ENCODE measurements at places on chromosomes 12 and 14. TPM values are rescaled to one million over a fixed set of nuclear protein-coding genes. Genes with fewer than 3 reads are reported as not detected.

DNA sequence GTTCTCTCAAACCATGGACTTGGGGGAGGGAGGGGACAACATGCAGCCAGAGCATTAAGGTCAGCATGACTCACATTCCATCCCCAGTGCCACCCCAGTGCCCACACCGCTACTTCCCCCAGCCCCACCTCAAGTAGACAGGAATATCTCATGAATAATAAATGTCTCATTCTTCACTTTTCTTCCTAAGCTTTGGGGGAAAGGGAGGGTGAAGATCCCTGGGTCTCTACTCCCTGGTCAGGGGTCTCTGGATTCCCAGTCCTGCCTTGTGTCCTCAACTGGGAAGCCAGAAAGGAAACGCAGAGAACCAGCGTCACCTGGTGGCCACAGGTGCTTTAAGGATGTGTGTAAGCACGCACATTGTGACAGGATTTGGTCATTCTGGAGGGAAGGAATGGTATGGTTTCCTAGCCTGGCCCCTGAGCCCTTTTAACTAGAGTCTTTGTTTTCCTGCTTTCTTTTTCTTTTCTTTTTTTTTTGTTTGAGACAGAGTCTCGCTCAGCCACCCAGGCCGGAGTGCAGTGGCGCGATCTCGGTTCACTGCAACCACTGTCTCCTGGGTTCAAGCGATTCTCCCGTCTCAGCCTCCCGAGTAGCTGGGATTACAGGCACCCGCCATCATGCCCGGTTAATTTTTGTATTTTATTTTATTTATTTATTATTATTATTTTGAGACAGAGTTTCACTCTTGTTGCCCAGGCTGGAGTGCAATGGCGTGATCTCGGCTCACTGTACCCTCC, 3.4 kb downstream of the GPR84 start:
- DNase-seq, result peak; percentile 79

GRCh38 chr12:89451841-89452251, 72.8 kb downstream of the GALNT4 start:
- DNase-seq, result no peak

- DNase-seq, result peak; percentile 23
Measured at GRCh38 chr12:5511644-5512600, 80.0 kb downstream of the NTF3 start.

- no peak for DNase-seq
Measured at GRCh38 chr12:115946867-115947695, 330.4 kb downstream of the MED13L start.

GRCh38 chr14:75875958-75876357, 105.8 kb downstream of the TGFB3 start:
- no peak for DNase-seq

The KRT77 gene
- total RNA-seq, result not detected

The PPM1H gene
- total RNA-seq, result 25.4 TPM

DNA sequence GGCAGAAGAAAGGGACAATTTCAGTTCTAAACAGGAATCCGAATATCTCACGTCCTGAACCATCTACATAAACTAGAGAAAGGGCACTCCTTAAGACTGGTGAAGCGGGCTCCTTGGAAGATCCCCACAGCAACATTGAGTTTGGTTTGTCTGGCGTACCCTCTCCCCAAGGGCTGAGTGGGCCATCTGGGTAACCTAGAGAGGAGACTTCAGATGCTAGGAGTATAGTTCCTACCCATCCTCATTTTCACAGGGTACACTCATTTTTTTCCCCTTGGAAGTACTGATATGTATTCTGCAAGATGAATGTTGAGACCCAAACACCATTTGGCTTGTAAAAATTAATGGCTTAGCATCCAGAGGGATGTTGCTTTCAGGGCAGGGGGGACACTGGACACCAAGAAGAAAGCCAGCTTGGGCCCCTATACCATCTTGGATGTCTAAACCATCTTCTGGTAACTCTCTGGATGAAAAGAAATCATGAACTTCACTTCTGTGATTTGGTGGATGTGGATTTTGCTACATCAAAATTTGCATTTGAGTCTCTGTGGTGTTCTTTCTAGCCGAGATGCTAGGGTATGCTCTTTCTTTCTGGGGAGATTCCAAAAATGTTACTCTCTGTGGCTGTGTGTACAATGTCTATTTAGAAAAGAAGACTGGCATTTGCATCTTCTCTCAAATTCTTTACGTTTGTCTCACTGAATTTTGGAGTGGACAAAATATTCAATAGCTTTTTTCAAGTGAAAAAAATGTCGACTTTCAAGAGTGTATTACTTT, 97.7 kb downstream of the ETV6 start:
- no peak for DNase-seq

DNA sequence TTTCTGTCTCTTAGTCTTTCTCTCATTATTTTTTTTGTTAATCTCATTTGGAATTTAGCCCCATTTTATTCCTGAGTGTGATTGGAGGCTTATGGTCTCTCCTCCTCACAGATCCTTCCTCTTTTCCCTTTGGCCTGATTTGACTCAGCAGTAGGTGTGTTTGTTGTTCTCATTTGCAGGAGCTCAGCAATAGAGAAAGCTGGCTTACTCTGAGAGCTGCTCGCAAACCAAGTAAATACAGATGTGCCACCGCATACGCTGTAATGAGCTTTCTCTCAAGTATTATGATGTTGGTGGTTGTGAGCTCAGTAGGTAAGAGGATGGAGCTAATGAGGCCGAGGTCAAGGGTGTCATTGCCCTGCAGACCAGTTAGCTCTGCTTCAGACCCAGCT, 206.5 kb downstream of the ETV6 start:
- no peak for DNase-seq

GRCh38 chr12:119227292-119227691, 48.6 kb downstream of the HSPB8 start:
- DNase-seq, result no peak

DNA sequence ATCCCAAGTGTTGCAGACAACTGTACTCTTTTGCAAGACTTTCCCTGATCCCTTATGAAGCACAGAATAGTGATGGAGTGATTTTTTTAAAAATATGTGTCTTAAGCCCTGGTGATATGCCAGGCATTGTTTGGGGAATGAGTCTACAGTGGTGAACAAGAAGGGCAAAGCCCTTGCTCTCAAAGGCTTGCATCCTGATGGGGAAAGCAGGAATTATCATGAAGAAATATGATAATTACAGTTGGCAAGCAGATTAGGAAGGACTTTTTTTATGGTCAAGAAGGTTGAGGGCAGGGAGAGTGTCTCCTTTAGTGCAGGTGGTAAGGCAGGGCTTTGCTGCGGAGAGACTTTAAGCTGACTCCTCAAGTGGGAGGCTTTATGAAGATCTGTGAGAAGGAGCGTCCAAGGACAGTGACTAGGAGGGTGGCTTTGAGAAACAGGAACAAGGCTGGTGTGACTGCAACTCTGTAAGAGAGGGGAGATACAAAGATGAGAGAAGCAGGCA, 100.2 kb downstream of the SYNE2 start:
- DNase-seq, result no peak

DNA sequence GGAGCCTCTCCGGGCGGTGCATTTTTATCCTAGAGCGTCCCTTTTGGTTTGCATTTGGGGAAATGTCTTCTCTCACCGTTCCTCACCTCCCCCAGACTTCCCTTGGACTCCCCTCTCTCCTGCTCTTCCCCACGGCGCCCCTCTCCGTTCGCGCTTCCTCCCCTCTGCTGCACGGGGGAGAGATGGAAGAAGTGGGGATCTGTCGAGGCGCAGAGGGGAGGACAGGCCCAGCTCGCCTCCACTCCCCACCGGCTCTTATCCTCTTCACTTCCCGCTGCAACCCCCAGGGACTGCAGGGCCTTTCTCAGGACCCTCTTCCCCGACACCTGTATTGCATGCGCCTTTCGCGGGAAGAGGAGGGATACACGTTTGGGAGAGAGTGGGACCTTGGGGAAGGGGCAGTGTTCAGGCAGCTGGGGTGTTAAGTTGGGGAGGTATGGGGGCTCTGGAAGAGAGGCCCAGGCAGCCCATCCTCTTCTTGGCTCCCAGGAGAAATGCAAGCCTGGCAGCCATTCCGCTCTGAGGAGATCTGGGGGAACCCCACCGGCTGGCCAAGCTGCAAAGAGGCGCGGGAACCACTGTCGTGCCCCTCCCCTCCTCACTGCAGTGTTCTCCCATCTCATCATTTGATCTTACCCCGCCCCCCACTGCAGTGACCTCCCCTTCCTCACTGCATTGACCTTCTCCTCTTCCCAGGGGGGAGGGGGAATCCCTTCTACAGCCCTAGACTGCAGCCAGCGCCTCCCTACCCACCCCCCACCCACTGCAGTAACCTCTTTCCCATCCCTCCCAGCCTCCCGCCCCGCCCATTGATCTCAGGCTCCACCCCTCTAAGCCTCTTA, 788 bp downstream of the ENO2 start:
- no peak for DNase-seq

- DNase-seq, result no peak
Measured at GRCh38 chr12:17918013-17918412, 172.0 kb downstream of the RERGL start.

GRCh38 chr12:108852674-108853309, 4.6 kb downstream of the SSH1 start:
- no peak for DNase-seq

The PTGDR gene
- not detected for total RNA-seq

DNA sequence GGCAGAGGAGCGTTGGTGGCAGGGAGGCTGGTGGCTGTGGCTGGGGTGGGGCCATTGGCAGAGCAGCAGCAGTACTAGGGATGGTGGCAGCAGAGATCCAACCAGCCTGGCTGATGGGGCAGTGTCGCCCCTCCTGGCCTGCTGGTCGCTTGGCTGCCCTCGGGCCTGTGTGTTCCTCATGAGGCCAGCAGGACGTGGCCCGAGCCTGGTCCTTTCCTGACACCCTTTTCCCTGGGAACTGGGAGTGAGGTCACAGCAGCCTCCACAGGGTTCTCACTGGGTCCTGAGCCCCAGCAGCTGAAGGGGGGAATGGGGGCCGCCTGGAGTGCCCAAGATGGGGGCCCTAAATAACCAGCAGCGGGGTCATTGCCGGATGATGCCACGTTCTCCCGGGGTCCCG, 46.1 kb downstream of the KIF26A start:
- DNase-seq, result no peak

The LRIG3 gene
- total RNA-seq, result 75.3 TPM

The ANKLE2 gene
- 81.1 TPM for total RNA-seq

The EAPP gene
- 36.2 TPM for total RNA-seq

DNA sequence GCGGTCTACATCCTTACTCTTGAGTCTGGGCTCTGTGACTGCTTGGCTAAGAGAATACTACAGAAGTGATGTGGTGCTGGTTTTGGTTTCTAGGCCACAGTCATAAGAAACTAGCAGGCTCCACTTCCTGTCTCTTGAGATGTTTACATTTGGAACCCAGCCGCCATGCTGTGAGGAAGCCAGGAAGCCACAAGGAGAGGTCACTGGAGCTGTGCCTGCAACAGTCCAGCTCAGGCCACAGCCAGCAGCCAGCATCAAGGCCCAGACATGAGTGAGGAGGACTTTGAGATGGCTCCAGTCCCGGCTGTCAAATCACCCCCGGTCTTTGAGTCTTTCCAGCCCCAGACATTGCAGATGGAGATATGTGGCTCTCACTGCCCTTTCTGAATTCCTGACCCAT, 12.9 kb upstream of the FAM181A start:
- no peak for DNase-seq

The CLEC2D gene
- 23.5 TPM for total RNA-seq

The MAPK1IP1L gene
- total RNA-seq, result 140 TPM

DNA sequence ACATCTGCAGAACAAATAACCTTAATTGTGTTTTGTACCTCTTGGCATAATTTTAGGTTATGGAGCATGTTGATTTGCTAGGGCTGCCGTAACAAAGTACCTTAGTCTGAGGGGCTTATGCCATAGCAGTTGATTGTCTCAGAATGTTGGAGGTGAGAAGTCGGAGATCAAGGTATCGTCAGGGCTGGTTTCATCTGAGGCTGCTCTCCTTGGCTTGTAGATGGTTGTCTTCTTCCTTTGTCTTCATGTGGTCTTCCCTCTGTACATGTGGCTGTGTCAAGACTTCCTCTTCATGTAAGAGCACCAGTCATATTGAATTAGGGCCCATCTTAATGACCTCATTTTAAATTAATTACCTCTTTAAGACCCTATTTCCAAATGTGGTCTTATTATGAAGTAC, 64.4 kb upstream of the PTHLH start:
- no peak for DNase-seq

- no peak for DNase-seq
Measured at GRCh38 chr12:71704920-71705319, 19.0 kb downstream of the TMEM19 start.

The ZC2HC1C gene
- 7.5 TPM for total RNA-seq

DNA sequence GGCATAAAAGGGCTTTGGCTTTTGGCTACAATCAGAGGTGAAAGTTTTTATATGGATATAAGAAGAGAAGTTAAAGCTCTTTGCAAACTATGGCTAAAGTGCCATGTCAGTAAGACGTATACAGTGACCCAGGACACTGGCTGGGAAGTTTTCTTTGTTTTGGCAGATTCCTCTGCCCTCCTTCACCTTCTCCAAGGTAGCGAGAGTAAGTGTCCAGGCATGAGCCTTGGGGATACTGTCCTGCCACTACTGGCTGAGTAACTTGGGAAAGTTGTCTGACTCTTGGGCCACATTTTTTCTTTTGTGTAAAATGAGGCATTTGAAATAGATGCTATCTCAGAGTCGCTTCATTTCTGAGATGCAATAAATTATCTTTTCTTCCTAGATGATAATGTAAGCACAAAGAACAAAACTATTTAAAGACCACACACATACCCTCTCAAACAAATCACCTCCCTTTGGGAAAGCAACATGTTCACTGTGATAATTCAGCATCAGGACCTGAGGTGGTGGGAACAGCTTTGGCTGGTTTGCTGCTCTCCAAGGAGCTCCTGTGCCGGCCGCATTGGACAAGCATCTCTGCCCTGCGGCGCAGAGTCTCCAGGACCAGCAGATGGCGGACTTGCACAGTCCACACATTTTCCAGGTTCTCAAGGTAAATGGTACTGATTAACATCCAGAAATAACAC, 106.3 kb downstream of the PTCSC3 start:
- peak; percentile 62 for DNase-seq

The OTOGL gene
- 0.31 TPM for total RNA-seq

The HPD gene
- total RNA-seq, result not detected

- no peak for DNase-seq
Measured at GRCh38 chr12:115910057-115910456, 367.4 kb downstream of the MED13L start.

DNA sequence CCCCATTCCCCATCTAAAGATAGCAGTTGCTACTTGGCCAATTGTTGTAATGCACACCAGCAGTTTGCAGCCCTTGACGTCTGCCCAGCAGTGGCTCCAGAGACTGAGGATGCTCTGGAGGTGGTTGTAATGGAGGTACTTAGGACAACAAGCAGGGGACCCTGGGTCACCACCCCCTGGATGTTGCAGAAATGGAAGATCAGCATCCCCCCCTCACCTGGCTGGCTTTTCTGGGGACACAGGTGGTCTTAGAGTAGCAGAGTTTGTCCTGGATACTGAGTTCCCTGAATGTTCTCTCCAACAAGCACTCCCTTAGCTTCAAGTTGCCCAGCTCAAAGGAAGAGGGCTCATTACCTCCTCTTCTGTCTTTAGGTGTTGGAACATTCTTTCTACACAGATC, 250.5 kb downstream of the AACS start:
- DNase-seq, result no peak

- no peak for DNase-seq
Measured at GRCh38 chr12:20040831-20041230, 327.5 kb upstream of the PDE3A start.
